ENCODE measurements at places on chromosomes 3 and 15.

DNA sequence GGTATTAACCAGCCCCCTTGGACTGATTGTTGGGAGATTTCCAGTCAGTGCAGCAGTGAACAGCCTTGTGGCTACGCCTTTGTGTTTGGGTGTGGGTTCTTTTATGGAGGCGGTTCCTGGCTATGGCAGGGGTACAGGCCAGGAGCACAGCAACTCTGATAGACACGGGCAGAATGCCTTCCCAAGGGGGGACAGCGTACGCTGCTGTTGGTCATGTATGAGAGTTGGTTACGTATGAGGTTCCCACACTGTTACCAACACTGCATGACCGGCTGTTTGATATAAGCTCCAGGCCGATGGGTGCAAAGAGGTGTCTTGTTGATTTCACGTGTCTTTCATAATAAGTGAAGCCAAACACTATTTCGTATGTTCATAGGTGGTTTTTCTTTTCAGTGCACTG lies 187.8 kb downstream of the NSMCE3 start:
- DNase-seq = no peak

DNA sequence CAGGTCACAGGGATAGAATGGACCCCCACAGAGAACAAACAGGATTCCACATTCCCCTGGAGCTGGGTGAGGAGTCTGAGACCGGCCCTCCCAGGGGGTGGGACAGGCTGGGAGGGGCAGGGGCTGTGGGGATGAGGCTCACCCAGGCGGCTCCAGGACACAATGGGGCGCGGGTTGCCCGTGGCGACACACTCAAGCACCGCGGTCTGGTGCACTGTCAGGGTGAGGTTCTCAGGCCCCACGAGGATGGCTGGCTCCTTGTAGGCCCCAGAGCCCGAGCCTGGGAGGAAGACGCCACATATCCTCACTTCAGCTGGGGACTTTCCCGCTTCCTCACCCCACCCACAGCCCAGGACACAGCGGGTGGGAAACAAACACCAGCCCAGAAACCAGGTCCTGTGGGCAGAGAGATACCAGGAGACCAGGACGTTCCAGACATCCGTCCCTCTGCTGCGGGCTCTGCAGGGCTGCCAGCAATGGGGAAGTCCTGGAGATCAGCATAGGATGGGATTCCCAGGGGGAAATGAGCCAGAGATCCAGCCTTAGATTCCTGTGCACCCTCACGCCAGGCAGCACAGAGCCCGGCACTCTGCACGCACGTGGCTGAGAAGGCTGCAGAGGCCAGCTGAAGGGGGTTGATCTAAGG lies 30.2 kb downstream of the RNU5B-1 start:
- DNase-seq = no peak

GRCh38 chr3:183313351-183313750 lies 60.3 kb downstream of the B3GNT5 start:
- DNase-seq = no peak

- DNase-seq = no peak
These were observed 18.1 kb downstream of the TRPM1 start for GRCh38 chr15:31083370-31083780.

DNA sequence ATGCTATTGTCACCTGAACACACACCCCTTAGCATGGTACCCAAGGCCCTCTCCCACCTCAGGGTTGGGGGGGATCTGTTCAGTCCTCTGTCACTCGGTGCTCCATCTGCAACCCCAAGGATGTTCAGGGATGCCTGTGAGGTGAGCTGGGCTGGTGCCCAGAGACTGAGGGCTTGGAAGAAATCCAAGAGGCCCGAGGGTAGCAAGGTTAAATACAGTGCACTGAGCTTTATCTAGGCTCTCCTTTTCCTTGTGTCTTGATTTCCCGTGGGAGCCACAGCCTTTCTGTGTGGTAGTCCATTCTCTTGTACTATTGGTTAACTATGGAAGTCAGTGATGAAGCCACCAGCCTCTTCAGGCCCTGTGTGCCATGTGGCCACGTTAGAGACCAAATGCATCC lies 18.7 kb upstream of the WNT5A start:
- DNase-seq = no peak

DNA sequence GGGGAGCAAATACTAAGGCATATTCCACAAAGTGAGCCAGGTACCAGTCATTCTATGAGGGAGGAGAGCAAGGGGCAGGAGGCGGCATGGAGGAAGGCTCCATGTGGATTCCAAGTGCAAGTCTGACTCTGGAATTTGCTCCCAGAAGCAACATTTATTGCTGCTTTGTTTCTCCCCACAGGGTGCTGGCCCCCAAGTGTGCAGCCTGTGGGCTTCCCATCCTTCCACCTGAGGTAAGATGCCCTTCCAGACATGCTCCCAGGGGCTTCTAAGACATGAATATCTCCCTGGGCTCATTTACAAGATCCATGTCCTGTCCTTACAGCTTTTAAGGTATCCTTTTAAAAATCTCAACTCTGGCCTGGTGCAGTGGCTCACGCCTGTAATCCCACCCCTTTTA lies 15.9 kb upstream of the SACM1L start:
- DNase-seq = no peak

DNA sequence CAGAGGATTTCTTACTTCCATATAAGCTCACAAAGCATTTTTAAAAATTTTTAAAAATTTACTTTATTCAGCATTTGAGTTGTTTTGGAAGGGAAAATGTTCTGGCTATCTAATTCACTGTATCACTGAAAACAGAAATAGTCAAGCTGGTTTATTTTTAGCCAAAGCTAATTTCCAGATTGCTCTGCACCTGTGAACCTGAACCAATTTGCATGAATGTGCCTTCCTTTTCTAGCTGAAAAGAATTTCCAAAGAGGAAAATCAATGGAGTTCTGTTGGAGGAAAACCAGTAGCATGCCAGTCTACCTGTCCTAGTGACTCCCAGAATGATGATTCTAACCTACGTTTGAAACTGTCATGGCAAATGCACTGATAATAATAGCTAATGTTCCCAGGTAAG lies 134.2 kb upstream of the LIPC start:
- DNase-seq = no peak

DNA sequence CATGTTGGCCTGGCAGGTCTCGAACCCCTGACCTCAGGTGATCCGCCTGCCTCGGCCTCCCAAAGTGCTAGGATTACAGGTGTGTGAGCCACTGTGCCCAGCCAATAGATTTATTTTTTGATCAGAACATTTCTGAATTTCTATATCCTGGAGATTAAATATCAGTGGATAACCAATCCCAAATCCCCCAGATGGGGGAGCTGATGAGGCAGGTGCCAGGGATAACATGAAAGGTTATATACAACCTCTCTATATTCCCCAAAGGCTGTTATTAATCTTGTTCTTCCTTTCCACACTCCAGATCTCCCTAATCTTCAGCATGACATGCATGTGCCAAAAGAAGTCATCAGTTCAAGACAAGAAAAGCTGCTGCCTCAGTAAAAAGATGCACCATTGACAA lies 112.3 kb downstream of the WDR76 start:
- DNase-seq = no peak

DNA sequence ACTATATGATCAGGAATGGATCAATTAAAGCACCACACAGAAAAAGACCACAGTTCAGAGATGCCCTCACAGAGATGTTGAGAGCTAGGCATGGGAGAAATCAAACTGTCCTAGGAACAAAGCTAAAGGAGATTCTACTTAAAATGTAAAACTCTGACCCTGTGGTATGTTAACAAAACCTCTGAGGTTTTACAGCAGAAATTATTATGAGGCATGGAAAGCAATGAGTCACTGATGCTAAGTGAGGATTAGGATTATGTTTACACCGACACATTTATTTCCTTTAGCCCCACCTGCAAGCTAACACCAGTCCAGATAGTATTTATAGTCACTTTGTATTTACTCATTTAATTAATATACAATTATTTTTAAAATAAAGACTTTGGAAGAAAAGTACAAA lies 1242.2 kb downstream of the OTOL1 start:
- DNase-seq = no peak

GRCh38 chr15:98292442-98293240 lies 332.1 kb downstream of the ARRDC4 start:
- no peak for DNase-seq

DNA sequence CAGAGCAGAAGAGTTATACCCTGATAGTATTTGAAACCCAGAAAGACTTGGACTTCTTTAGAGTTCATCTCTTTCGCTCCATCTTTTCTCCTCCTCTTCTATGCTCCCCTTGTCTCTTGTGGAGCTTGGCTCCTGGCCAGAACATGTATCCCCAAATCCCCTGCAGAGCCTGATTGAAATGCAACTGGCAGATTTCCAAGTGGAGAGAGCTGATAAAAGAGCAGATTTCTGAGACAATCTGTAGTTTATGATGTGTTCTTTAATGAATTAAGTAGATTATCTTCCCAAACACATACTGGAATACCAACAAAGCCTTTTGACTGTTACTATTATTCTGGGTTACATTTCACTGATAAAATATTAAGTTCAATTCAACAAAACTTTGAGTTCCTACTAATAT lies 33.4 kb downstream of the UNC13C start:
- no peak for DNase-seq

- DNase-seq = peak; percentile 6
These were observed 9.7 kb upstream of the PTPN23 start for GRCh38 chr3:47370887-47371697.

DNA sequence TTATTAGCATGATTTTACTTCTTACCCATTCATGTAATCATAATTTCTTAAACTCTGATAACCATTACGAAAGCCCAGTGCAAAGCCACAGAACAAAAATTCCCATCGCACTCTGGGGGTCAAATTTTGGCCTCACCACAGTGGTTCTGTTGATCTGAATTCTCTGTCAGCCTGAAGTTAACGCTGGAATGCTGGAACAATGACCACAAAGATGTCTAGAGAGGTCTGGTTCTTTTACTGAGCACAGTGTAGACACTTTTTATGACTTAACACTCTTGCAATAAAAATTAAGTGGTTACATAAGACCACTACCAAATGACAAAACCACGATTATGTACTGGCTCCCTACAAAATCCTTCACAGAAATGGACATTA lies 94.7 kb downstream of the PDZRN3 start:
- DNase-seq = no peak

Measured in effector CD8-positive, alpha-beta T cell (primary cell).